Kidney (tissue), 22 donors: ENCODE measurements at places on chromosomes 5 and 9. TPM values are rescaled to one million over a fixed set of nuclear protein-coding genes. Genes with fewer than 3 reads are reported as not detected.

The PAEP gene
- not detected for total RNA-seq

The CYLC2 gene
- not detected for total RNA-seq

GRCh38 chr9:98983295-98984268, 39.9 kb downstream of the COL15A1 start:
- DNase-seq: no peak
- no peak overlapping the region for H3K4me3 ChIP-seq
- no peaks in the 10 kb centered on the region for H3K36me3 ChIP-seq
- H3K27me3 ChIP-seq: no peaks in the 10 kb centered on the region
- H3K27ac ChIP-seq: no peak overlapping the region
- H3K4me1 ChIP-seq: no peaks in the 10 kb centered on the region

DNA sequence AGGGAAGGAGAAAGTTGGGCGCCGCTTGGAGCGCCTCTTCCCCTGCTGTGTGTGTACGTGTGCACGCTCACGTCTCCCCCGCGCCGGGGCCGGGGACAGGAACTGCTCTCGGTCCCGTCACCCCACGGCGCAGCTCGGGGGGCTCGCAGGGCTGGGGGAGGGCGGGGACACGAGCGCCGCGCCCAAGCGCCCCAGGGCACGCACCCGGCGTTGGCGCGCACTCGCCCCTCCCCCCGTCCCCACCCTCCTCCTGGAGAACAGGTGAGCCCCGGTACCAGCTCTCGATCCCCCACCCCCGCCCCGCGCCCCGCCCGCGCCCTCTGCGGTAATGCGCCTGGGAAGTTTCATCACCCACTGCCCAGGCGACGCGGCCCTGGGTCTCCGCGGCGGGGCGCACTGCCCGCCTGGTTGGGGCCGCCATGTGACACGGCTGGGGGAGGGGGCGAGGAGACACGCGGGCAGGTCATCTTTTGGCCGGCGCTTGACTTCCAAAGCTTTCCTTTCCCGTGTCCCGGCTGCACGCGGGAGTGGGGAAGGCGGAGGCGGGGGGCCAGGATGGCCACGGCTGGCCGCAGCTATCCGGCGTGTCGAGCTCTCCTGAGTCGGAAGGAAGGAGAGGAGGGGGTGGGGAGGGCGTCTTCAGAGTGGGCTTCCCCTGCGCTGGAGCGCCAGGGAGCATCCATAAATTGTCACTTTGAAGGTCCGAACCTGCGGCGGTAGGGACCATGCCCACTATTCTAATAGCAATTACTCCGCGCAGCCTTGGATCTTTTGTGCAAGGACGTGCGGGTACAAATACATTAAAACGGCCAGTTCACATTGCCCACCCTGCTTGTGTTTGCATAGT, 1.5 kb upstream of the STC2 start:
- H3K4me3 ChIP-seq: peak overlapping the region; percentile 56
- no peaks in the 10 kb centered on the region for H3K36me3 ChIP-seq
- DNase-seq: no peak

GRCh38 chr5:10578869-10579268, 15.0 kb downstream of the ANKRD33B start:
- no peak overlapping the region for H3K27ac ChIP-seq
- no peaks in the 10 kb centered on the region for H3K4me1 ChIP-seq
- no peak overlapping the region for H3K4me3 ChIP-seq
- no peaks in the 10 kb centered on the region for H3K27me3 ChIP-seq

DNA sequence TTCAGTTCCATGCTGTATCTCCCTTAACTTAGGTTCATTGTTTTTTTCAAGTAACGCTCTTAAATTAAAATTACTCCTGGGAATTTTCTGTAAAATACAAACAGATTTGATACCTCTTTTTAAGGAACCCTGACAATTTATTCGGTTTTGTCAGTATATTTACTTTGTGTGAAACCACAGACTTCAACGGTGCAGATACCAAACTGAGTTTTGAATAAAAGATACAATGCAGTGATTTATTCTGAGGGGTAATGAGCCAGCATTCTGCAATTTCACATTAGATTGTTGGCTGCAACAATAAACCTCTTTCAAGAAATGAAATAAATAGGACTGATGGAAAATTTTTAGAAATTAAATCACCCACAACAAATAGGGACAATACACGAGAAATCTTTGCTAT, 308.6 kb upstream of the EDIL3 start:
- H3K4me1 ChIP-seq: no peaks in the 10 kb centered on the region
- no peak overlapping the region for H3K4me3 ChIP-seq
- H3K36me3 ChIP-seq: no peaks in the 10 kb centered on the region
- no peaks in the 10 kb centered on the region for H3K27me3 ChIP-seq
- H3K27ac ChIP-seq: no peak overlapping the region

DNA sequence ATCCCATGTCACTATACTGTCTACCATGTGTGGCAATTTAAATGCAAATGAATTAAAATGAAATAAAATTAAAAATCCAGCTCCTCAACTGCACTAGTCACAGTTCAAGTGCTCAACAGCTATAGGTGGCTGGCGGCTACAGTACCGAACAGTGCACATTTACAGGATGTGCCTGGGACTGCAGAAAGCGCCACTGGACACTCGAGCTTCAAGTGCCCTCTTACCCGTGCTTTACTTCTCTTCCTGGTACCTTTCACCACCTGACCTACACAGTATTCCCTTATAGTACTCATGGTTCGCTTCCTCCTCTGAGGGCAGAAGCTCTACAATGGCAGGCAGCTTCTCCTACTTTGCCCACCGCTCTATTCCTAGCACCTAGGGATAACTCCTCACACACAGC, 166.6 kb downstream of the FANCC start:
- H3K27ac ChIP-seq: no peak overlapping the region
- no peak overlapping the region for H3K4me3 ChIP-seq
- H3K4me1 ChIP-seq: no peaks in the 10 kb centered on the region
- no peaks in the 10 kb centered on the region for H3K36me3 ChIP-seq
- no peaks in the 10 kb centered on the region for H3K27me3 ChIP-seq

DNA sequence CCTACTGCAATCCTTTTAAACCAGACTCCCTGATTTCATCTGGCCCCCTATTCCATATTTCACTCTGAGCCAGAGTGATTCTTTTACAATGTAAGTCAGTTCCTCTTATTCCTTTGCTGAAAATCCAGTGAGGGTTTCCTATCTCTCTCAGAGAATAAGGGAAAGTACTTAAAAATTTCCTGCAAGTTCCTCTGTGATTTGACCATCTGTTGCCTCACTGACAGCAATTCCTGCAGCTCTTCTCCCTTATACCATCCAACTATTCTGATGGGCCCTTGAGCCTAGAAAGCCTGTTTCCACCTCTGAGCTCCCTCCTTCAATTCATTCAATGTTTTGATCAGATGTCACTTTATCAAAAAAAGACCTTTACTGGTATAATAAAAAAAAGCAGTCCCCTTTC, 317.1 kb upstream of the CCNH start:
- no peak overlapping the region for H3K4me3 ChIP-seq
- no peak overlapping the region for H3K27ac ChIP-seq
- DNase-seq: no peak
- no peaks in the 10 kb centered on the region for H3K36me3 ChIP-seq

DNA sequence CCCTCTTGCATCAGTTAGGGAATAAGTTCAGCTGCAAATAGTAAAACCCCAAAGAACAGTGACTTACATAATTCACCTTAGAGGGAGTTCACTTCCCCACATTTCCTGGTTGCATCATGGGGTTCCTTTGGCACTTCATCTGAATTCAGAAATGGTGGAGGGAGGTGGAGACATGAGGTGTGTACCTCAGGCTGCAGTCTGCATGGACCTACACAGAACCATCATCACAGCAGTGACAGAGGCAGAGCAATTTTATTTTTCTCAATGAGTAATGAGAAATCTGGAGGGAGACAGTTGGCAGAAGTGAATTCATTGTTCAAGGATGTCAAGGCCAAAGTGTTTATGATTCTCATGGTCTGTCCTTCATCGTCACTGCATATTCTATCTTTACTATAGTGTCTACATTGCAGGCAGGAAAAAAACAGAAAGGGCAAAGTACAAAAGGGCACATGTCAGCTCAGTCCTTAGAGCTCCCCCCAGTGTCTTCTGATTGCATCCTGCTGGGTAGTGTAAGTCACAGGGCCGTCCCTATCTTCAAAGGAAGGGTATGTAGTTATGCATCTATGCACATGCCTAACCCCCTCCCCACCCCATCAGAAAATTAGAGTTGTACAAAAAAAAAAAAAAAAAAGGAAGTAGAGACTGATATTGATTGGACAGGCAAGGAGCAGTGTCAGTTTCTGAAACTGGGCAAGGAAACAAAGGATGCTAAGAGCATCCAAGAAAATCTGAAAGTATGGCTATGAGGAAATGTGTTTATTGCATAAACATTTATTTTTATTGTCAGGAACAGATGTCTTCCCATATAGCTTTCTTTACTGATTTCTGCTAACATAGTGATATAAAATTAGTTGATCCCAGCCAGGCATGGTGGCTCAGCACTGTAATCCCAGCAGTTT, 132.7 kb upstream of the APC start:
- H3K27ac ChIP-seq: no peak overlapping the region
- no peaks in the 10 kb centered on the region for H3K36me3 ChIP-seq
- DNase-seq: no peak
- H3K4me1 ChIP-seq: no peaks in the 10 kb centered on the region
- no peak overlapping the region for H3K4me3 ChIP-seq

GRCh38 chr5:109719978-109720377, 30.3 kb downstream of the MAN2A1 start:
- no peak for DNase-seq
- H3K4me3 ChIP-seq: no peak overlapping the region
- H3K36me3 ChIP-seq: peaks cover 15% of the 10 kb centered on the region
- H3K27me3 ChIP-seq: no peaks in the 10 kb centered on the region
- H3K27ac ChIP-seq: no peak overlapping the region

- H3K27me3 ChIP-seq: no peaks in the 10 kb centered on the region
- peak; percentile 13 for DNase-seq
These were observed 46.5 kb upstream of the FAT2 start for GRCh38 chr5:151637676-151638075.
